DMS79 (cell line): ENCODE measurements at places on chromosomes 5 and 9.

GRCh38 chr9:106283769-106284168 is 579.2 kb upstream of the ZNF462 start:
- DNase-seq = no peak

GRCh38 chr5:124869426-124870033 is 123.1 kb upstream of the ZNF608 start:
- DNase-seq = no peak

- DNase-seq = no peak
These were observed 28.5 kb downstream of the IL6ST start for GRCh38 chr5:55966284-55966683.

DNA sequence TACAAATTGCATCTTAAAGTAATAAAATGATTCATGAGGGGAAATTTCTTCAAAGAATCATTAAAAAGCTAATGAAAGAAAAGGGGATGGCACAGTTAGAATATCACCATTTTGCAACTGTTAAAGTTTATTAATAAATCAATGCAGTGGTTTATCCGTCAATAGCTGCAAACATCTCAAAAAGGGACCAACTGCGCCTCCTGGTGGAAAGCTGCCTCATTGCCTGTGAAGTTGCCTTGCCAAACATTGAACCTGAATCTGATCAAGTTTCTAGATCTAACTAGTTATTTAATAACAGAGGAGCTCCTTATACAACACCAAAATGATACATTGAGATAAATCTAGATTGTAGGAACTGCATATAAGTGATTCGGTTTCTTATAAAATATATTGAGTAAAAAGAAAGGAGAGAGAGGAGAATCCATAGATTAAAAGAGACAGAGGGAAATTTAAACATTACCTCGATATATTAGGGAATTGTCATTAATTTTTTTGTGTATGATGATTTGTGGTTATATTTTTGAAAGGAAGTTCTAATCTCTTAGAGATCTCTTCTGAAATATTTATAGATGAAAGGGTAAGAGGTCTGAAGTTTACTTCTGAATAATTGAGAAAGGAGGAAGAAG is 6.9 kb upstream of the NDUFB6 start:
- DNase-seq = peak; percentile 3

DNA sequence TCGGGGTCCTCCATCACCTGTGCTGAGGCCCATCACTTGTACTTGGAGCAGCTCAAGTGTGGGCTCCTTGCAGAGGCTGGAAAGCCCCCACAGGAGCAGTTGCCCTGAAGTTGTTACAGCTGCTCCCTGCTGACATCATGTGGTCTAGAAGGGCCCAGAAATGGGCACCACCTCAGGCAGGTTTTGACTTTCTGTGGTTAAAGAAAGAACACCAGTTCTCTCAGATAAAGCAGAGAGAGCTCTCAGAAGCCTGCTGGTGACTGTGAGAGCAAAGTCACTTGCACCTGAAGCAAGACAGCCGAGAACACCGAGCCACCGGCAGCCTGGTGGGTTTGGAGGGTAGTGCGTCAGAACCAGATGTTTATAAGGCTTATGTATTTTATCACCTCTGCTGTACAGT is 70.4 kb downstream of the MVB12B start:
- DNase-seq = peak; percentile 2
